OCI-LY7 (cell line): ENCODE measurements at places on chromosomes 5 and 9. TPM values are rescaled to one million over a fixed set of nuclear protein-coding genes. Genes with fewer than 3 reads are reported as not detected.
A peak's percentile ranks its signal among the peaks of the same experiment; 100 is the strongest.

Gene FIBCD1
- not detected in 2 replicates for total RNA-seq

Gene TIMD4
- 0.50 and 1.3 TPM in 2 replicates for total RNA-seq

Gene PTGES
- not detected in 2 replicates for total RNA-seq

DNA sequence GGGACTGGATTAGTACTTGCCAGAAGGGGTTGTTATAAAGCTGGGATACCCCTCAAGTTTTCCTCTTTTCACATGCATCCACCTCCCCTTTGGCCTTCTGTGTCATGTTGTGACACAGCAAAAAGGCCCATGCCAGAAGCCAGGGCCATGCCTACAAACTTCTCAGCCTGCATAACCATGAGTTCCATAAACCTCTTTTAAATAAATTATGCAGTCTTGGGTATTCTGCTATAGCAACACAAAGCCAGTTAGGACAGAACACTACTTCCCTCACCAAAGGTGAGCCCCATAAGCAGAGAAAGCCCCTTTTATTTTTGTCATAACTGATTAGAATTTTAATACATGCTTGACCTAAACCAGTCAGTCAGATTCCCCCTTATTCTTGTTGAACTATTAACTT, 801.3 kb downstream of the DNAH5 start:
- no peak for DNase-seq

- peak; percentile 33 for DNase-seq
These were observed 21.9 kb downstream of the DEPDC1B start for GRCh38 chr5:60677850-60678664.

DNA sequence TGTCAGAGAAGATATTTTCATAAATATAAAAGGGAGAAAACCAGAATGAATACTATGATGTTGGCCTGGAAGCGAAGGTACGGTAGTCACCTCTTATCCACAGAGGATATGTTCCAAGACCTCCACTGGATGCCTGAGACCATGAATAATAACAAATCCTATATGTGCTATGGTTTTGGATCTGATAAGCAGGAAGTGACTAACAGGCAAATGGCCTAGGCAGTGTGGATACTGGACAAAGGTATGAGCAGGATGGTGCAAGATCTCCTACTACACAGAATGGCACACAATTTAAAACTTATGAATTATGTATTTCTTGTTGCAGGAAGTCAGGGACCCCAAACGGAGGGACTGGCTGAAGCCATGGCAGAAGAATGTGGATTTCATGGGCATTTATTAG, 48.2 kb downstream of the ADAMTS12 start:
- no peak for DNase-seq

DNA sequence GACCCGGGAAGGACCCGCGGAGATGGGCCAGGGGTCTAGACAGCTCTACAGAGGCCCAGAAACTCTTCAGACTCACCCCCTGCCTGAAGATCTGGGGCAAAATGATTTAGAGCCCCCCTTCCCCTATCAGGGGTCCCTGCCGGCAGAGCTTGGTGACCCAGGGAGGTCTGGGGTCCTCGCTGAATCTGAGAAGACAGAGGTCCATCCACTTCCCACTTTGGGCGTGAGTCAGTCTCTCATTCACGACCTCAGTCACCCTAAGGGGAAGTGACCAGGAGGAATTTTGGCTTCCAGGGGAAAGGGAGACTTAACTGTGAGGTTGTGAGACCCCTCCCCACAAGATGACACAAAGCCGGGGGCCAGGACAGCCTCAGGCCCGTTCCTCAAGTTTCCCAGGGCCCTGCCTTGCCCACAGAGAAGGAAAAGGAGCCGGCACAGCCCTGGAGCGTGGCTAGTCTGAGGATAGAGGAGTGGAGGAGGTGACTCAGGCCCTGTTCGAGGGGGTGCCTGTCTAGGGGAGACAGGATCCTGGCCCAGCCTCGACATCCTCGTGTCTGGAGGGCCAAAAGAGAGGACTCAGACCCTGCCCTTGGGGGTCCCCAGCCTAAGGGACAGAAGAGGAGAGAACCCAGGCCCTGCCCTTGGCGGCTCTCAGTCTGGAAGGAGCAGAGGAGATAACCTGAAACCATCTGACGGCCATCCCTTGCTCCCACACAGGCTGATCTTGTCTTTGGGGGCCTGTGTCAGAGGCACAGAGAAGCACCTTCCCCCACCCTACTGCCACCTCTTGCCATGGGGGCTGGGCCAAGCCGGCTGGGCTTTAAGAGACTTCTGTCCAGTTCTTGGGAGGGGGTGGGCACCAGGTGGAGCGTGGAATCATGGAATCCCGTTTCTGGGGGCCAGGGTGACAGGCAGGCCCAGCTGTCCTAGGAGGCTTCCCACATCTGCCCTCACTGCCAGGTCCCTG, 889 bp downstream of the PDLIM4 start:
- no peak for DNase-seq

GRCh38 chr5:79814699-79815098, 125.1 kb downstream of the CMYA5 start:
- no peak for DNase-seq
